ENCODE measurements at places on chromosomes 16 and 17. TPM values are rescaled to one million over a fixed set of nuclear protein-coding genes. Genes with fewer than 3 reads are reported as not detected.

Gene GINS2
- total RNA-seq = 0.33 TPM

Gene NOS2
- 0.26 TPM for total RNA-seq

DNA sequence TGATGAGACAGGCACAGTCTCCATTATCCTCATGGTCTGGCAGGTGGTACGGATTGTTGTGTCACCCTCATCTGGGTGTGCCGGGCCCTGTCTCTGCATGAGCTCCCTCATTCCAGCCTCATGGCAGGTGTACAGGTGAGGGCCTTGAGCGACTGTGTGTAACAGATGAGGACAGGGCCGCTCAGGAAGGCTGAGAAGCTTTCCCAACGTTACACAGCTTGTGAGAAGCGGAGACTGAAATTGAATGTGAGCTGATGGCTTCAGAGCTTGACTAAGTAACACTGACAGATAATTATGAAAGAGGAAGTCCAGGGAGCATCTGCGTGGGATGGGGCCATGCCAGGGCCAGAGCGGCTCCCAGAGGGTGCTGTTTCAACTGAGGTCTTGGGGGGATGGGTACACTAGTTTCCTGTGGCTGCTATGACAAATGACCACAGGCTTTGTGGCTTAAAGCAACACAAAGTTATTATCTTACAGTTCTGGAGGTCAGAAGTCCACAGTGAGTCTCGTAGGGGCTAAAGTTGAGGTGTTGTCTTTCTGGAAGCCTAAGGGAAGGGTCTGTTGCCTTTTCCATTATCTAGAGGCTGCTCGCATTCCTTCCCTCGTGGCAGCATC is 36.7 kb downstream of the CMIP start:
- no peaks in the 10 kb centered on the region for H3K27me3 ChIP-seq
- no peak overlapping the region for H3K4me3 ChIP-seq
- H3K4me1 ChIP-seq = peaks cover 23% of the 10 kb centered on the region
- no peak for DNase-seq
- no peak overlapping the region for H3K27ac ChIP-seq

DNA sequence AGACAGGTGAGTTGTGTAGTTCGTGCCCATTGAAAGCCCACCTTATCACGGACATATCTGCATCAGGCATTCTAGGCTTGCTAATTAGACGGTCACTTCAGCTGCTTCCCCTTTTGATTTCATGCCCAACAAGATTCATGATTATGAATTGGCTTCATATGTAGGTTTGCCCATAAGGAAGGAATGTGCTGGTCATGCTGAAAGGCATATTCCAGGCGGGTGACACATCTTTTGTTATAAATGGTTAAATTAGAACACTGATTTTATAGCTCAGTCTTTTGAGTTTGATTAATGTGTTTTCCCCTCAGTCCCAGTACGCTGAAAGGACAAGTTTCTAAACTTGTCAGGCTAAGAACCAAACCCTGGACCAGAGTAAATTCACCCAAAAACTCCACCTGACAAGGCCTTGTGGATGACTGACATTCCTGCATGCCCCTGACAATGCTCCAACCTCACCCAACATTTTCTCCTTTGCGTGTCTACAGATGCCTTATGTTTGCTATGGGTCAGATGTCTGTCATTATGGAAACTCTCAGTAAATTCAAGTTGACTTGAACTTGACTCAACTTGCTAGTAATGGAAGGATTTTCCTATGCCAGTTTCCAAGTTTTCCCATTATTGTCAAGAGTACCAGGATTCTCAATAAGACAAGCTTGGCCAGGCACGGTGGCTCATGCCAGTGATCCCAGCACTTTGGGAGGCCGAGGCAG is 421.9 kb downstream of the PMP22 start:
- H3K36me3 ChIP-seq = no peaks in the 10 kb centered on the region
- H3K27me3 ChIP-seq = no peaks in the 10 kb centered on the region
- no peak overlapping the region for H3K27ac ChIP-seq
- H3K4me1 ChIP-seq = peaks cover 10% of the 10 kb centered on the region

DNA sequence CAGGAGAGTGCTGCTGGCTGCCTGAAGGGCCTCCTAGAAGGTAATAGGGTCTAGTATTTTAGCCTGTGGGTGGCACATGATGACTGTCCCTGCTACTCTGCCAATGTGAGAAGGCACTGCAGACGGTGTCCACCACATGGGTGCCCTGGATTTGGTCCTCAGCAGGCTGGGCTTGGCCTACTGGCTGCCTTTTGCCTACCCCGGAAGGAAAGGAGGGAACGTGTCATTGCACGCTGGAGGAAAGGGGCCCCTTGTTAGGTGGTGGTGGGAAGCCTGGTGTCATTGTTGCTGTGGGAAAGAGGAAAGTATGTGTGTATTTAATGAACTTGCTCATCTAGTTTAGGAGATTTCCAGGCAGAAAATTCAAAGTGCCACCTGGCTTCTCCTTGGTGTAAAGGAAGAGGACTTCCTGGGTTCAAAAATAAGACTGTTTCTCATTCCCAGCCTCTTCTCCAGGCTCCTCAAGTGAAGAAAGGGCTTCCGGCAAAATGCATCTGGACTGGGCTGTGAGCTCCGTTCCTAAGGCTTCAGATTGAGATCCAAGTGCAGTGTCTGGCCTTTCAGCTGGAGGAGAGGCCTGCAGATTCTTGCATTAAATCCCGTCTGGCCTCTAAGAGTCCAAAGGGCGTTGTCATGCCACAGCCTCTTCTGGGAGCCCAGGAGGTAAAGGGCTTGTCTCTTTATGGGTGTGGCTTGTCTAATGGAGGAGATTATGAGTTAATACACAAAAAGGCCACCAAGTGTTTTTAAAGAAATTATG is 55.1 kb downstream of the RPTOR start:
- no peak overlapping the region for H3K27ac ChIP-seq
- H3K27me3 ChIP-seq = no peaks in the 10 kb centered on the region
- peaks cover 16% of the 10 kb centered on the region for H3K4me1 ChIP-seq
- peak; percentile 9 for DNase-seq
- H3K36me3 ChIP-seq = no peaks in the 10 kb centered on the region

Gene ABCA6
- total RNA-seq = 35.9 TPM

Gene EFNB3
- total RNA-seq = 0.78 TPM

DNA sequence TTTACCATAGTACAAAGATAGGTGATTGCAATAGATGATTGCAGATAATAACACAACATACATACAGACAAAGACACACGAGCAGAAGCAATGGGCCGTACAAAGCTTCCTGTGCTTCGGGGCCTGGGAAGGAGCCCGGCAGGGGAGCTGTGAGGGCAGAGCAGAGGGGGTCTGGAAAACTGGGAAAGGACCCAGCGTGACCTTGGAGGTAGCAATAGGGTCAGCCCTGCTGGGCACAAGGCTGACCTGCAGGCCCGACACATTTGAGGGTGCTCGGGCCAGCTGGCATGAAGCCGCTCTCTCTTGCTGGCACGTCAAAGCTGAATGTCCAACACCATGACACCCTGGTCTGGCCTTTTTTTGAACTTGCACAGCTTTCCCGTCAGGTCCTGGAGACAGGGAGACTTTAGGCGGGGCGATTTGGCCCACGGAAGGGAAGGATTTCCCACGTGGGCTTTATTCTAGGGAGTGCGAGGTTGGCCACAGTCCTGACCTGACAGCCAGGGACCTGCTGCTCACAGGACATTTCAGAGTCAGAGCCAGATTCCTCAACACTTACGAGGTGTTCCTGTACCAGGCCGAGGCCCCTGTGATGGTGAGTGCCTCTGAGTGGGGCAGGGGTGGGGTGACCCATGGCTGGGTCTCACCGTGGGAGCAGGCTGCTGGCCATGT is 83.2 kb downstream of the NTN1 start:
- H3K27me3 ChIP-seq = no peaks in the 10 kb centered on the region
- DNase-seq = peak; percentile 25
- H3K4me3 ChIP-seq = no peak overlapping the region
- no peaks in the 10 kb centered on the region for H3K36me3 ChIP-seq

Gene HYDIN
- total RNA-seq = 5.6 TPM

- H3K27me3 ChIP-seq = no peaks in the 10 kb centered on the region
- DNase-seq = no peak
- peaks cover 4% of the 10 kb centered on the region for H3K4me1 ChIP-seq
- no peak overlapping the region for H3K4me3 ChIP-seq
- H3K27ac ChIP-seq = no peak overlapping the region
Observed at GRCh38 chr16:74485916-74486315, 64.6 kb upstream of the CLEC18B start.

GRCh38 chr16:57384248-57385070 is 12.2 kb downstream of the CX3CL1 start:
- H3K4me3 ChIP-seq = no peak overlapping the region
- no peak for DNase-seq
- no peaks in the 10 kb centered on the region for H3K27me3 ChIP-seq

Gene CPNE7
- 2.1 TPM for total RNA-seq

- no peaks in the 10 kb centered on the region for H3K4me1 ChIP-seq
- no peak overlapping the region for H3K27ac ChIP-seq
- H3K27me3 ChIP-seq = no peaks in the 10 kb centered on the region
- H3K36me3 ChIP-seq = no peaks in the 10 kb centered on the region
- no peak overlapping the region for H3K4me3 ChIP-seq
- no peak for DNase-seq
Observed at GRCh38 chr17:12927001-12927400, 90.8 kb downstream of the ELAC2 start.

DNA sequence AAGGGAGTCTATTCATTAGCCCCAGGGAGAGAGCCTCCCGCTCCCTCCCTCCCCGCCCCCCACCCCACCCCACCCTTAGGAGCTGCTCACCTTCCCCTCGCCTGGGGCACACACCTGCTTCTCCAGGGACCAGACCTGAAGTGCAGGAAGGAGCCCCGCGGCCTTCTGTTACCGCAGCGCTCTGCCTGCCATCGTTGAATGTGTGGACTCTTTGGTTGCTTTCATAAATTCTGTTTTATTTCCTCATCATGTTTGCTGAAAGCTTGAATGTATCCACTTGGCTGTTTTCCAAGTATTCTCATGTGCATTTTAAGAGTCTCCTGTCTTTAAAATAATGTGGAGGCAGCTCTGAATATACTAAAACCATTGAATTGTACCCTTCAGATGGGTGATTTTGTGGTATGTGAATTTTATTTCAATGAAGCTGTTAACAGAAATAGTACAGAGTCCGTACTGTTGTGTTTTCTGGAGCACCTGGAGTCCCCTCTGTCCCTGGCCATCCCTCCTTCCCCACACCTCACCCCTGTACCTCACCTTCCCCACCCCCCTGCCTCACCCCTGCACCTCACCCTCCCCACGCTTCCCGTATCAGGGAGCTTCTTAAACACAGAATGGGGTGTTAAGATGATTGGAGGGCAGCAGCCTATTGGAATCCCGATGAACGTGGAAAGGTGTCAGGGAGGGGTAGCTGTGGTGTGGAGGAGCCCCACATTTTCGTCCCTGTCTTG is 25.5 kb downstream of the RAB11FIP3 start:
- H3K36me3 ChIP-seq = no peaks in the 10 kb centered on the region
- H3K27ac ChIP-seq = peak overlapping the region; percentile 20
- H3K4me3 ChIP-seq = no peak overlapping the region
- DNase-seq = no peak
- peaks cover 15% of the 10 kb centered on the region for H3K4me1 ChIP-seq
- no peaks in the 10 kb centered on the region for H3K27me3 ChIP-seq

- H3K4me1 ChIP-seq = peaks cover 30% of the 10 kb centered on the region
- peak overlapping the region; percentile 14 for H3K27ac ChIP-seq
- H3K27me3 ChIP-seq = no peaks in the 10 kb centered on the region
- H3K36me3 ChIP-seq = no peaks in the 10 kb centered on the region
- H3K4me3 ChIP-seq = peak overlapping the region; percentile 45
Observed at GRCh38 chr16:30761427-30761927, 385 bp downstream of the CFAP119 start.

Gene ARL16
- 47.1 TPM for total RNA-seq

GRCh38 chr17:13485327-13485726 is 116.4 kb downstream of the HS3ST3A1 start:
- no peak for DNase-seq
- no peak overlapping the region for H3K27ac ChIP-seq
- no peaks in the 10 kb centered on the region for H3K27me3 ChIP-seq
- H3K4me3 ChIP-seq = no peak overlapping the region

GRCh38 chr17:59026176-59026939 is 80.3 kb downstream of the TRIM37 start:
- H3K27me3 ChIP-seq = no peaks in the 10 kb centered on the region
- DNase-seq = no peak
- no peak overlapping the region for H3K4me3 ChIP-seq
- no peaks in the 10 kb centered on the region for H3K36me3 ChIP-seq
- H3K27ac ChIP-seq = no peak overlapping the region

Gene CCL17
- total RNA-seq = not detected

Gene NPB
- total RNA-seq = 1.8 TPM

DNA sequence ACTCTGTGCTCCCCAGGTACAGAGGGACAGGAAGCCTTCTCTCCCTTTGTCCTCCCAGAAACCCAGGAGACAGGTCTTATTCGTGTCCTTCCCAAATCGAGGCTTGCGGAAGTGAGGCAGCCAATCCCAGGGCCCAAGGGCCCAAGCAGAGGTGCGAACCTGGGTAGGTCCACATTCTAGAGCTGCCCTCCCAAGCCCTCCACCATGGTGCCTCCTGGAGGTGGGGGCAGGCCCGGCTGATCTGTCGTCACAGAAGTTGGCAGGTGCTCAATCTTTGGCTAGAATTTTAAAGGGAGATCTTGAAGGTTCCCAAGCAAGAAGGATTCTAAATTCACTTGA is 21.5 kb downstream of the MRC2 start:
- H3K4me1 ChIP-seq = peaks cover 17% of the 10 kb centered on the region
- DNase-seq = no peak
- H3K36me3 ChIP-seq = no peaks in the 10 kb centered on the region
- H3K4me3 ChIP-seq = no peak overlapping the region
- H3K27me3 ChIP-seq = no peaks in the 10 kb centered on the region

Gene CCL18
- total RNA-seq = not detected

- no peak overlapping the region for H3K4me3 ChIP-seq
- no peaks in the 10 kb centered on the region for H3K36me3 ChIP-seq
Observed at GRCh38 chr16:47493381-47494337, 32.5 kb downstream of the PHKB start.

GRCh38 chr17:80836971-80837481 is 154.6 kb upstream of the CHMP6 start:
- no peak for DNase-seq
- H3K27me3 ChIP-seq = no peaks in the 10 kb centered on the region
- no peaks in the 10 kb centered on the region for H3K36me3 ChIP-seq
- H3K4me1 ChIP-seq = peaks cover 11% of the 10 kb centered on the region

Gene ZG16
- total RNA-seq = 0.26 TPM

DNA sequence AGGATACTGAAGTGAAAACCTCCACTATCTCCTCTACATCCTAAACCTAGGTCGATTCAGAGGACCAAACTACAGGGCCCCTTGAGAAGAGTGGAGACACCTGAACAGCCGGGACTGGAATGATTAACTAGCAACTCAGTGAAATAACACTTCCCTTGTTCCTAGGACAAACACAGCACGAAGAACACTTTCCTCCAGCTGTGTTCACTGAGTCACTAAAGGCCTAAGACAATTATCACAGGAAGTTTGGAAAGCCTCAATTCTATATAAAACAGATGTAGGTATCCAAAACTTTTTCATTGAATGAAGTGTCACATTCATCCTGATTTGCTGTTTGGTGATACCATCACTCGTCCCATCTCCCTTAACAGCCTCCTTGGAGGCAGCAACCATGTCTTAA is 15.5 kb upstream of the CUEDC1 start:
- no peak overlapping the region for H3K27ac ChIP-seq
- H3K27me3 ChIP-seq = no peaks in the 10 kb centered on the region
- peaks cover 5% of the 10 kb centered on the region for H3K36me3 ChIP-seq
- H3K4me1 ChIP-seq = peaks cover 10% of the 10 kb centered on the region

Gene SLC47A1
- not detected for total RNA-seq
